DMS79 treated with DMSO at 0.1 percent for 48 hours (cell line): ENCODE measurements at places on chromosomes 12 and 14.

- no peak for DNase-seq
Observed at GRCh38 chr12:86148071-86148470, 108.1 kb downstream of the MGAT4C start.

- DNase-seq: no peak
Observed at GRCh38 chr12:20489645-20490044, 121.3 kb downstream of the PDE3A start.

DNA sequence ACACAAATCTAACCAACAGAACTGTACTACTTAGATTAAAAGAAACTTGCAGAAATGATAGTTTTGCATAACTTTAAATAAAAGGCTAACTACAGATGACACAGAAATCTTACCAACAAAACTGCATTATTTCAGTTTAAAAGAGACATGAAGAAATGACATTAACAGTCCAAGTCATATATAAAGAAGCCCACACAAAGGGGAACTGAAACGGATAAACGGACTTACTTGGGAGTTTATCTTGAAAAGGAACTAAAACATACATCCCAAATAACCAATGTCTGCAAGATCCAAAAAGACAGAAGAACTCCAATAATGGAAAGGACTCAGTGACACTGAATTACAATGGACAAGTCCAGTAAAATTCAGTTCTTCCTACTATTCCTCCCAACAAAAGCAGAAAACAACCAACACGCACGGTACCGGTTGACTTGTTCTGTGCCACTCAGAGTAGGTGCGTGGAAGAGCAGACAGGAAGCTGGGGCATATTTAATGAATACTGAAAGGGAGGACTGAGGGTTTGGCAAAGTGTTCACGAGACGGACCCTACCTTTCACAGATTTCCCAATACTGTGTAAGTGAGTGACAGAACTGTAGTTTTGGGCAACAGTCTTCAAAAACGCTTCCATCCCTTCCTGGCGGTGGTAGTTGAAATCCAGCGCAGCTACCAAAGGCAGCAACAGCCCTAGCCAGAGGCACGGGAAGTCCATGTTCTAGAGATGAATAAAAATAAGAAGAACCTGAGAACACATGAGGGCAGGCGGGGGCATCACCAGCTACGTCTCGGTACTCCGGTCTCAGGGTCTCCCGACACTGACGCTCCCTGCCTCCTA, 627 bp downstream of the CPM start:
- no peak for DNase-seq

GRCh38 chr12:102479099-102479885, 1.1 kb downstream of the IGF1 start:
- DNase-seq: peak; percentile 30

DNA sequence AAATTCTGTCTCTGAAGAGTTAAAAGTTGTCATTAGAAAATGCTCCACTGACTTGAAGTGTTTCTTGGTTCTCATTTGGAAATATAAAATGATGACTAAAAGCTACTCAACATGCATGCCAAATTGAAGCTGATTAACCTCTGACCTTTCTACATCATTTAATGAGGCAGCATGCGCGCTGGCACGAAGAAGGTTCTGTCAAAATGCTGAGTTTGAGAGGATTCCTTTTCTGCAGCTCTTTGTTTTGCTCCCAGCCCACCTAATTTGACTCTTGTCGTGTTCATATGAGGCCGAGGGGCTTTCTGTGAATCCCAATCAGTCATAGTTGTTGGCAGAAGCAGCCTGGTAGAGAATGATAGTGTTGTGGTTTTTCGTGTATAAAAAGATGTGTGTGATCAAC, 153.4 kb downstream of the BRMS1L start:
- DNase-seq: no peak

DNA sequence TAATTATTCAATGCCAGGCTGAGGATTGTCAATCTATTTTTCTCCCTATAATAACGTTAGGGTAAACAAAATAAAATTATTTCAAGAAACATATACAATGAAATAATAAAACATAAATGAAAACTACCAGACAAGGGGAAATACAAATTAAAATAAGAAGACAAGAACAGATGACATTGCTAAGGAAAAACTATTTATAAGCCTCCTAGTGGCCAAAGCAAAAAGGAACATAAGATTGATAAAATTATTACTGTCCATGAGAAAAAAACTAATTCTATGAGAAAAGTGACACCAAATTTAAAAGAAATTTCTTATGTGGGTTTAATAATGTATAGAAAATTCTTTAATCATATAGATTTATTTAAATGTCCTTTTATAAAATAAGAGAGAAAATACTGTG, 294.7 kb downstream of the TTC6 start:
- no peak for DNase-seq

DNA sequence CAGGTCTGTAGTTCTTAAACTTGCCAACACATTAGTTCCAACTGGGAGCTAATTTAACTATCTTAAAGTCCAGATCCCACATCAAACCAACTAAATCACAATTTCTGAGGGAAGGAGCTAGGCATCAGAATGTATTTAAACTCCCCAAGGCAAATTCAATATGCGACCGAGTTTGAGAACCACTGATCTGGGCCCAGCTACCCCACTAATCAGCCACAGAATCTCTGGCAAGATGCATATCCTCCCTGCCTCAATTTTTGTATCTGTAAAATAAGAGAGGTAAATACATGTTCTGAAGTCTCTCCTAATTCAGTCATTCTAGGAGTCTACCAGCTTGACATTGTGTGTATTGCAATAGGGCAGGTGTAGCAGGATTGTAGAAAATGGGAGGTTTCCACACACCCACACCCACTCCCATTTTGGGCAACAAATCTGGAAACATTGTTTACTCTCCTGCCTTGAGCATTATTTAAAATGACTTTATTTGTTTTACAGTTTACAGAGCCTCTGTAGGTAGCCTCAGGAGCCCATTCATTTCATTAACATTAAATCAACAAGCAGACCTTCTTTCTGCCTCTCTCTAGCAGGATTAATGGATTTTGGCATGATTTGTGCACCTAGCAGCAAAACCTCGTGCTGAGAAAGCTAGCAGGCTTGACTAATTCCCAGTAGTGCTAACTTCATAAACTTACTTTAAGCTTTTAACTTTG, 15.6 kb downstream of the LGR5 start:
- DNase-seq: no peak

DNA sequence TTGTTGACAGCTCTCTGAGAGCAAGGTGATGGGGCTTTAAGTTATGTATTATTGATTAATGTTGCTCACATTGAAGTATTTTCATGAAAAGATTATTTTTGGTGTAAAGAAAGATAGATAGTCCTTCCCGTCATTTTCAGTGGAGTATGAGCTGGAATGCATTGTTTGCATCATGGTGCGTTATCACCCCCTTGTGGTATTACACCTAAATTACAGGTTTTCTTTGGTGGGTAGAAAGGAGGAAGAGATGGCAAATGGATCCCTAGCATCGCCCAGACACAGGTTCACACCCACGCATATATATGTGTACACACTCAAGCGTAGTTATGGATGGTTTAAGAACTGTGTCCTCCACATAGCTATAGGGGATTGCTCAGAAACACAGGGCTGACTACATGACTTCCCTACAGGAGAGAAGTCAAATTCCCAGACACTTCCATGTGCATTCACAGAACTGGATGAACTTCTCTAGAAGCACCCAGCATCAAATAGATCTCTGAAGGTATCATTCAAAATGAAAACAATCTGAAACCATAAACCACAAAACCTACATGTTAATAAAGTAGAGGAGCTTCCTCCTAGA, 14.4 kb upstream of the SERPINA10 start:
- no peak for DNase-seq

- no peak for DNase-seq
Observed at GRCh38 chr12:68780731-68781130, 27.2 kb upstream of the MDM2 start.

- peak; percentile 16 for DNase-seq
Observed at GRCh38 chr12:98002887-98003493, 512.4 kb upstream of the TMPO start.

DNA sequence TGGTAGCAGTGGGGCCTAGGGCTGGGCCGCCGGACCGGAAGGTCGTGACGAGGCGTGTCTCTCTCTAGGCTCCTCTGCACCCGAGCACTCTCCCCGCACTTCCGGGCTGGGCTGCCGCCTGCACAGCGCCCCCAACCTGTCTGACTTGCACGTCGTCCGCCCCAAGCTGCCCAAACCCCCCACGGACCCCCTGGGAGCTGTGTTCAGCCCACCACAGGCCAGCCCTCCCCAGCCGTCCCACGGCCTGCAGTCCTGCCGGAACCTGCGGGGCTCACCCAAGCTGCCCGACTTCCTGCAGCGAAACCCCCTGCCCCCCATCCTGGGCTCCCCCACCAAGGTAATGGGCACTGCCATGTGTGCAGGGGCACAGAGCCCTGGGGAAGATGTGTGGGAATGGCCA, 13.3 kb upstream of the PUS1 start:
- no peak for DNase-seq

DNA sequence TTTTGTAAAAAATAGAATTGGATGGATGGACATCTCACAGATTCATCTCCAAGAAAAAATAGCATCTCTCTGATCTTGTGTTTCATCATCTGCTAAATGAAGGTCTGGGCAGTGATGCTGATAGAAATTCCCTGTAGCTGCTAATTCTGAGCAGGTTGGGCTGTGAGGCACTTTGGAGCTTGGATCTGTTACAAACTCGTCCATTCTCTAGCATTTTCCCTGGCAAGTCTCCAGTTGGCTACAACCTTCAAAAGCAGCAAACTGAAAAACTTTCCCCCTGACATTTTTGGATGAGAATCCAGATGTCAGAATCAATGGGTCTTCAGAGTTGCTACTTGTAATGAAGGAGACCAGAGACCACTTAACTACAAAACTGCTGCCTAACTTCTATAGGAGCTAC, 72.7 kb downstream of the TPH2 start:
- no peak for DNase-seq

- DNase-seq: no peak
Observed at GRCh38 chr12:7872566-7873319, at the start of gene SLC2A14. Gene SLC2A14 (minus strand): TSS chr12:7872915. CDS start chr12:7869880, 3,035 bp downstream.

DNA sequence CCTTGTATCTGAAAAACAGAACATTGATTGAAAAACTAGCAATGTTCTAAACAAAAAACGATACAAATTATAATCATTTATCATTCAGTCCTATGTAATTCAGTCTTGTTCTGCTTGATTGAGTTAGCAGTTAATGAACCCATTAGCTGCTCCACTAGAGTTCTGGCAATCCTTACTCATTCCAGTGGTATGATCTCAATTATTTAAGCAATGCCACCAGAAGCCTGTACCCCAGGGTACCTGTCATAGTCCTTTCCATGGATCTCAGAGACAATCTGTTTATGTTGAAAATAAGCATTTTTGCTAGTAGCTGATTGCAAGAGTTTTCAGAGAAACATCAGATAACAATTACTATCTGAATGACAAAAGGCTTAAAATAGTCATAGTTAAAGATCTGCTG, 115.9 kb downstream of the UNC79 start:
- no peak for DNase-seq

- DNase-seq: no peak
Observed at GRCh38 chr14:83940253-83940652, 1589.7 kb upstream of the FLRT2 start.

- DNase-seq: no peak
Observed at GRCh38 chr12:123499332-123499731, 34.2 kb downstream of the RILPL1 start.

DNA sequence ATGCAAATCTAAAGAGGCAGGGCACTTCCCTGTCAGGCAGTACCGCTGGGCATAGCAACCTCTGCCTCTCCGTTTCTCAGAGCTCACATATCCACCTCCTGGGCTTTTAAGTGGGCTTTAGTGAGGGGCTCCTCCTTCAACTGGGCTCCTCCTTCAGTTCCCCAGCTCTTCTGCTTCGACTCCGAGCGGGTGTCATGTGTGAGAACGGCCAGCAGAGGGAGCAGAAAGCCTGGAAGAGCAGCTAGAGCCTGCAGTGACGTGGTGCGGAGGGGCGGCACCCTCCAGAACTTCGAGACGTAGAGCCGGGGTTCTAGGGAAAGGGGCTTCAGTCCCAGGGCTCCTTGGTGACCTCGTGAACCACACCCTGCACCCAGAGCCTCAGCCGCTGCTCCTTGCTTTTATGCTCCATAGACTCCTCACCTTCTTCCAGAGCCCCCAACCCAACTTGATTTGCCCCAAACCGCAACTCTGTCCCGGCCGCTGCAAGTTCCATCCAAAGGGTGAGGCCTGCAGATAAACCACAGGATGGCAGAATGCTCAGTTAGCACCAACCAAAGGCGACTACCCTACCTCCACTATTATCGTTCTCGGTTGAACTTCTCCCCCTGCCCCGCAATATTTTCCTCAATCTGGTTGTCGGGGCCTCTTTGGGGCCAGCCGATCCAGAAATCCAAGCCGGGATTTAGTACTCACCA, 383 bp upstream of the GLI1 start:
- DNase-seq: peak; percentile 84

DNA sequence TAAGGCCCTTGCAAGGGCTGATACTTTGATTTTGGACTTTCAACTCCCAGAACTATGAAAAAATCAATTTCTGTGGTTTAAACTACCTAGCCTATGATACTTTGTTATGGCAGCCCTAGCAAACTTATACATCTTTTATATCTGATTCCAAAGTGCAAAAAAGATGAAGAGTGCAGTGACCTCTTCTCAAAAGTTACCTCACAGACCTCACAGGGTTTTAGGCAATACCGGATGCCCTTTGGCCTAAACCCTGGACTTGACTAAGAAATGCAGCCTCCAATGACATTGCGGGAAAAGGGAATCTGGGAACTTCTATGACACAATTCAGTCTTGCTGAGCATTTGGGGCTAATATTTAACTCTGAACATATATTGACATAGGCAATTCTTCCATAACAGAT, 63.3 kb downstream of the IGF1 start:
- DNase-seq: no peak

DNA sequence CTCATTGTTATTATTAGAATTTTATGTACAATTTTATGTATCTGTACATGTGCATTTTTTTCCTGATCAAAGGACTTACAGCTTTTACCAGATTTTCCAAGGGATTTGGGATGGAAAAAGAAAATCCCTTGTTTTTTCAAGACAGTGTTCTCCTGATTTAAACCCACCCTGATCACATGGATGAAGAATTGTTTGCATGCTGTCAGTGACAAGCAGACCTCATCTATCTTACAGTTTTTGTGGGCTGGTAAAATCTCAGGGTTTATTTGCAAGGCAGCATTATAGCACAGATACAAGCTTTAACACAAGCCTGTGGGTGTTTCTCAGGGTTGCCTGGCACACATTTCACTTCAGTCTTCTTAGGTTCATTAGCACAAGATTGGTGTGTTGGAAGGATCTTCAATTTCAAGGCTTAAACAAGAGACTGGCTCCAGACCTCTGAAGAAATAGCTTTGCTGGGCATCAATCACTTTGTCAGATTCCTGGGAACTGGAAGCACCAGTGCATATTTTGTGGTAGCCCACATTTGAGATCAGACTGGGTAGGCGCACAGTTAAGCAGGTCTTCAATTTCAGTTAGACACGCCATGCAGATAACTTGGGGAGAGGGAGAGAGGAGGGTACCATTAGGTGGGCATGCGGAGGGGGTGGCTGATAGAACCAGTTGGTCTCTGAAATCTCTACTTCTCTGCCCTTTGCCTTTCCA, 118.0 kb downstream of the TBX5 start:
- DNase-seq: no peak
